ENCODE measurements at places on chromosomes 3 and 15. TPM values are rescaled to one million over a fixed set of nuclear protein-coding genes. Genes with fewer than 3 reads are reported as not detected.
A peak's percentile ranks its signal among the peaks of the same experiment; 100 is the strongest.

DNA sequence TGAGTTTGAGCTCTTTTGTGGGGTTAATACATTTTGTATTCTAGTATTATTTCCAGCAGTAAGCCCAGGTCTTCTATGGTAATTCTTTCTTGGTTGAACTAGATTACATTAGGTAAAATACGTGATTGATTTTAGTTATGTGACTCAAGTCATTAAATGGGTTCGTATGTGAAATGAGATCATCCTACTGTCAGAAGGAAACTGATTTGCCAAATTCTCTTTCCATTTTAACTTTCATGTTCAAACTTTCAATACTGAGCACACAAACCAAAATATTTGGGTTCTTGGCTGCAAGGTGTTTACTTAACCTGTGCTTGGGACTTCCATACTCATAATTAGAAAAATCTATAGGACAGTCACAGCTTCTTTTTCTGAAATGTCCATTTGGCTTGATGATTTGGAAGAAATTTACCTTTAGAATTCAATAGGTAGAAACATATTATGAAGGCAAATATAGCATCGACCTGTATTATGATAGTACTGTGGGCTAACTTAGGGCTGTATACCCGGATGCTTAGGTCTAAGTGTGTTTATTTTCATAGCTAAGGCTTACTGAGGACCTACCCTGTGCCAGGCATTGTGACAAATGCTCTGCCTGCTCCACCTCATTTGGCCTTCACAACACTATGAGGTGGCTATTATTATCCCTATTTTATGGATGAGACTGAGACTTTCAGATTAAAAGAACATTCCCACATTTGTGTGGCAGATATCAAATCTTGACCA lies 631.8 kb upstream of the GRM7 start:
- H3K4me1 ChIP-seq: no peaks in the 10 kb centered on the region
- no peaks in the 10 kb centered on the region for H3K27me3 ChIP-seq
- no peak overlapping the region for H3K4me3 ChIP-seq

GRCh38 chr15:39438799-39439592 lies 141.9 kb upstream of the THBS1 start:
- H3K4me1 ChIP-seq: peaks cover 18% of the 10 kb centered on the region
- no peak overlapping the region for H3K27ac ChIP-seq
- H3K4me3 ChIP-seq: no peak overlapping the region
- DNase-seq: no peak
- no peaks in the 10 kb centered on the region for H3K36me3 ChIP-seq

GRCh38 chr15:38904298-38904697 lies 339.7 kb upstream of the RASGRP1 start:
- no peak overlapping the region for H3K27ac ChIP-seq
- no peak for DNase-seq
- H3K36me3 ChIP-seq: no peaks in the 10 kb centered on the region
- H3K27me3 ChIP-seq: no peaks in the 10 kb centered on the region
- peaks cover 4% of the 10 kb centered on the region for H3K4me1 ChIP-seq
- H3K4me3 ChIP-seq: no peak overlapping the region

DNA sequence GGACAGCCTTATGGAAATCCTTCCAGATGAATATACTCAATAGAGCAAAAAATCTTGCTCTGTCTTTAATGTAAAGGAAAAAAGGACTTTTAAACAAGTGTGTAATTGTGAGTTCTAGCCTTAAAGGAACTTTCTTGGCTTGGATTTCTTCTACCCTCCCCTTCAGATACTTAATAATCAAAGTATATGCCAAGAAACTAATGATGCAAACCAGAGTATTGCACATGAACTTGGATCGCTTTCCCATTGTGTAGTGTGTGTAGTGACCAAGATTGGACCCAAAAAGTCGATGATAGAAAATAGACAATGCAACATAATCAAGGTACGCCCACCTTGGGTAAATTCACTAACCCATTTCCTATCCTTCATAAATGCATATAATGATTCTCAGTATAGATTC lies 123.8 kb downstream of the TIGIT start:
- H3K4me3 ChIP-seq: no peak overlapping the region
- no peaks in the 10 kb centered on the region for H3K36me3 ChIP-seq
- no peaks in the 10 kb centered on the region for H3K27me3 ChIP-seq
- no peak for DNase-seq

DNA sequence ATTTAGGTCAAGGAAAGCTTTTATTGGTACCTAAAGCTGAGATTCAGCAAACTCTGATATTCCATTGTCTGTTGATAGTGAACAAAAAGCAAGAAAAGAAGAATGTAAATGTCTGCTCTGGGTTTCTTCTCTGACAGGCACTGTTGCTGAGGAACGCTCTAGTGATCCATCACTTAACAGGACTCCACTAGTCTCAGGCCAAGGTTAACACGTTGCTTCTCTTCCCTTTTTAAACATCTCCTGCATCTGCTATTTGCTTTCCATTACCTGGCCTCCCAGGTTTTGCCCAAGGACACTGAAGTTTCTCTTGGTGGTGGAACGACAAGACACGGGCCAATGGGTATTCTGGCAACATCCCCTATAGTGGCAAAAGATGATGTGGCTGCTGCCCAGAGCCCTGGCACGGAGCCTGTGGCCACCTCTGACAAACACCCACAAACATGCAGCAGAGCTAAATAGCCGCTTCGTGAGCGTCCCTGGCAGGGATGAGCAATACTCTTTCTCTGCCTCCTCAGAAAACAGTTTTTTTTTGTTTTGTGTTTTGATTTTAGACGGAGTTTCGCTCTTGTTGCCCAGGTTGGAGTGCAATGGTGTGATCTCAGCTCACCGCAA lies 97.8 kb upstream of the AKAP13 start:
- no peaks in the 10 kb centered on the region for H3K36me3 ChIP-seq
- H3K4me1 ChIP-seq: no peaks in the 10 kb centered on the region
- H3K4me3 ChIP-seq: no peak overlapping the region
- DNase-seq: no peak
- H3K27ac ChIP-seq: no peak overlapping the region

DNA sequence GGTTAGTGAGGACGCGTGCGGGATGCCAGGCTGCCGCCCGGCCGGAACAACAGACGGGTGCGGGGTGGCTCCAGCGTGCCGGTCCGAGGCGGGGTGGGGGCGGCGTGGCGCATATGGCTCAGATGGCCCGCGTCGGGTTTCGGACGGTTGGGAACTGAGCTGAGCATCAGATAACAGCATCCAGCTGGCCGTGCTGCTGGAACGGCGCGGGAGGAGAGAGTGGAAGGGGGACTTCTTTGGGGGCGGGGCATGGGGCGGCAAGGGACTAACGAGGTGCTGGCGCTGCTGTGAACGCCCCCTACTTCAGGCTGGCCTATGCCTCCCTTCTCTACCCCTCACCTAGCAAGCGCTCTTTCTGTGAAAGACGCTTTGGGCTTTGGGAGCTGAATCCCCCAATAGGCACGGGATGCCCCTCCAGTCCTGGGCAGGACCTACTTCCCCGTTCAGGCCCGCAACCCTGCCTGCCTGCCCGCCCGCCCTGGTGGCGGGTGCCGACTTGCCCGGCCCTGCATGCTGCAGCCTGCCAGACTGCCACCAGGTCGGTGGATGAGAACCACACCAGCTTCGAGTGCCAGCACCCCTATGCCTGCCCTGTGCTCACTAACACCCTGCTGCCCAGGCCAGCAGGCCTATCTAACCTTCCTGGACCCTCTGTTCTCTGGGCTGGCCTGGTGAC lies 542 bp downstream of the INKA1 start:
- peaks cover 39% of the 10 kb centered on the region for H3K4me1 ChIP-seq
- no peaks in the 10 kb centered on the region for H3K27me3 ChIP-seq
- DNase-seq: peak; percentile 69

- no peaks in the 10 kb centered on the region for H3K4me1 ChIP-seq
- DNase-seq: no peak
- no peak overlapping the region for H3K27ac ChIP-seq
Measured at GRCh38 chr3:124402791-124403190, 327.5 kb upstream of the UMPS start.

DNA sequence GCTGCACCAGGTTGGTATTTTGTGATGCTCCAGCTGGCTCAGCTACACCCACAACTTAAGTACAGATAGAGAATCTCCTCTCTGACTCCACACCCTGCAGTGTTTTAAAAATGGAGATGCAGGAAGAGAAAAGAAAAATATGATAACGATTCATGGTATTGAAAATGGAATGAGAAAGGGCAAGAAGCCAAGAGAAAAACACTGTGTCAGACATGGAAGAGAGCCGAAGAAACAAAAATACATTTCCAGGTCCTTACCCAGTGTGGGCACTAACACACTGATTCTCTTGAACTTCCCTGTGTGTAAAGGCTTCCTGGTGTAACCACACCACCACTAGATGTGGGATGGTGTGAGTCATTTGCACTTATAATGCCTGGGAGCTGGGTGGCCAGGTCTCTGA lies 93.1 kb downstream of the GMPS start:
- no peaks in the 10 kb centered on the region for H3K36me3 ChIP-seq
- H3K4me1 ChIP-seq: no peaks in the 10 kb centered on the region
- no peak overlapping the region for H3K27ac ChIP-seq
- peak; percentile 6 for DNase-seq

GRCh38 chr15:41879321-41879845 lies 14.5 kb downstream of the SPTBN5 start:
- no peak overlapping the region for H3K4me3 ChIP-seq
- H3K27ac ChIP-seq: no peak overlapping the region
- DNase-seq: no peak
- no peaks in the 10 kb centered on the region for H3K27me3 ChIP-seq

DNA sequence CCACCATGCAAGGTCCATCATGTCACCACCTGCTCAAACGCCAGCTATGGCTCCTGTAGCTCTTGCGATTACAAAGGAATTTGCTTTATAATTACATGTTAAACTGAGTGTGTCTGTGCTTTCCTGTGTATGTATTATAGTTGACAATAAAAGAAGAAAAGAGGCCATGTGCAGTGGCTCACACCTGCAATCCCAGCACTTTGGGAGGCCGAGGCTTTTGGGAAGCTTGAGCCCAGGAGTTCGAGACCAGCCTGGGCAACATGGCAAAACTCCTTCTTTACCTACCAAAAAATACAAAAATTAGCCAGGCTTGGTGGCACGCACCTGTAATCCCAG lies 27.0 kb downstream of the ATRIP start:
- H3K4me1 ChIP-seq: peaks cover 10% of the 10 kb centered on the region
- H3K27ac ChIP-seq: peak overlapping the region; percentile 95
- no peak for DNase-seq

GRCh38 chr3:48966876-48967361 lies 23.1 kb upstream of the P4HTM start:
- no peaks in the 10 kb centered on the region for H3K4me1 ChIP-seq
- peaks cover 19% of the 10 kb centered on the region for H3K36me3 ChIP-seq
- no peak for DNase-seq
- H3K27ac ChIP-seq: no peak overlapping the region

DNA sequence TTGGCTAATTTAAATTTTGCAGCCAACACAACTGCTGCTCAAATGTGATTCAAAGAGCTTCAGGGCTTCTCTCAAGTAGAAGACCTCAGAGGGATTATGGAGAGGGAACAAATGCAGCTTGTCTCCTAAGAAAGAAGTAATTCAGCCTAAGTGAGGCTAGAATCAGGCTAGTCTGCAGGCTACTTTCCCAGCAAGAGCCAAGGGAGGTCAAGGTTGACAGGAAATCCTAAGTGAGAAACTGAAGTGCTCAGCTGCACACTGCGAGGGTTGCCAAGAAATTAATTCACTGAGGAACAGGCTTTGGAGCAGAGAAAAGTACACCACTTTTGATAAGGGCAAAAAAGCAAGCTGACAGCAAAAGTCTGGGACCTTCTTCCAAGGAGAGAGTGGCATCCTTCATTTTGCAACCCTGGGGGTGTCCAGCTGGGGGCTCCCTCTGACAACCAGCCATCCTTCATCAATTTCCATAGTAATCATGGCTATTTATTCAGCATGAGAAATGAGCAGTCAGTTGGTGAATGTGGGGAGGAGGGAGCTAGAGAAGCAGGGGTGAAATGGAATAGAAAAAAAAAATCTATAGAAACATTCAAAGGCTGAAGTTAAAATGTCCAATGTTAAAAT lies 646.4 kb upstream of the ADAMTS9 start:
- peaks cover 11% of the 10 kb centered on the region for H3K27me3 ChIP-seq
- no peaks in the 10 kb centered on the region for H3K36me3 ChIP-seq
- DNase-seq: peak; percentile 63
- no peaks in the 10 kb centered on the region for H3K4me1 ChIP-seq
- no peak overlapping the region for H3K27ac ChIP-seq

DNA sequence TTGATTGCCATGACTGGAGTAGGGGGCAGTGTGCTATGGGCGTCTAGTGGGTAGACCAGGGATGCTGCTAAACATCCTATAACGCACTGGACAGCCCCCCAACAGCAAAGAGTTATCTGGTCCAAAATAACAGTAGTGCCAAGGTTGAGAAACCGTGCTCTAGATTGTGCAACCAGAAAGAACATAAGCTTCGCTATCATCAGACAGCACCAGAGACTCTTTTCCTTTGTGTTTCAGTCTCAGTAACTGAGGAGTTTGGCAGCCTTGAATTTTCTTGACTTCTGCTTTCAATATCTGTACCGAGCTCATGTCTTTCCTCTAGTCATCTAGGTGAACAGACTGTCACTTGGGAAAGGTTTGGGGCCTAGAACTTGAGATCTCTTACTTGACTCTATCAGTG lies 8.8 kb downstream of the ARID3B start:
- no peak overlapping the region for H3K4me3 ChIP-seq
- H3K4me1 ChIP-seq: peaks cover 12% of the 10 kb centered on the region
- no peak for DNase-seq
- H3K36me3 ChIP-seq: peaks cover 2% of the 10 kb centered on the region
- no peaks in the 10 kb centered on the region for H3K27me3 ChIP-seq

DNA sequence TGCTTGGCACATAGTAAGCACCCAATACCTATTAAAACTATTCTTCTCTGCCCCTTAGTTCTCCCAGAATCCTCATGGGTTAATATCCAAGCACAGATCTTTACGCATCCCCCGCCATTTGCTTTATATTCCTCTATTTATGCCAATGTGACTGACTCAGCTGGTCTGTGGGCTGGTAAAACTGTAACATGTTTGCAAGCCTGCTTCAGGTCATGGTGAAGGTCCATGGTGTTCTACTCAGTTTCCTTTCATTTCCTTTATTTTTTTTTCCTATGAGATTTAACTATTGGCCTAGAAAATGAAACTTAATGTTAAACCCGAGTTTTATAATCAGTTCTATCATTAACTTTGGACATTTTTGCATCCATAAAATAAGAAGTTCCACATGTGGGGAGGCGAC lies 47.0 kb downstream of the FRMD4B start:
- H3K36me3 ChIP-seq: no peaks in the 10 kb centered on the region
- no peak overlapping the region for H3K4me3 ChIP-seq
- peaks cover 9% of the 10 kb centered on the region for H3K4me1 ChIP-seq
- DNase-seq: peak; percentile 39
- no peaks in the 10 kb centered on the region for H3K27me3 ChIP-seq

The SMCO1 gene
- not detected for total RNA-seq

The CCRL2 gene
- 3.9 TPM for total RNA-seq

The PCSK6 gene
- total RNA-seq: 0.72 TPM

The OXTR gene
- total RNA-seq: 0.67 TPM

All from endothelial cell of umbilical vein (primary cell).